SJCRH30 (cell line): ENCODE measurements at places on chromosomes 5 and 9. TPM values are rescaled to one million over a fixed set of nuclear protein-coding genes. Genes with fewer than 3 reads are reported as not detected.

DNA sequence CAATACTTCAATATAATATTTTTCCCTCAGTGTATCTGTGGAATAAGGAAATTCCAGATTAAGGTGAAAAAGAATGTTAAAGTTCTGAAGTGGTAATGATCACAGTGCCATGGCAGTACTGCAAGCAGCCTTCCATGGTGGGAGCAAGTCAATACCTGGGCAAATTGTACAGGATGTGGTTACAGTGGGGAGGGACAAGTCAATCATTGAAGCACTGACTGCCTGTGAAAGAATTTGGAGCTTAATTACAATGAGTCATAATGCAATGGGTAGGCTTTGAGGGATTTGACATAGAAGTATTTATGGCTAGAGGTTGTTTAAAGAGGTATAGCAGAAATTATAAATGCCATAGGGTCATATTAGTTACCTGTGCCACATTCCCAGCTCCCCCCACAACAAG, 786.5 kb upstream of the ACO1 start:
- no peak for DNase-seq

Gene SV2C
- total RNA-seq, result not detected in 2 replicates

DNA sequence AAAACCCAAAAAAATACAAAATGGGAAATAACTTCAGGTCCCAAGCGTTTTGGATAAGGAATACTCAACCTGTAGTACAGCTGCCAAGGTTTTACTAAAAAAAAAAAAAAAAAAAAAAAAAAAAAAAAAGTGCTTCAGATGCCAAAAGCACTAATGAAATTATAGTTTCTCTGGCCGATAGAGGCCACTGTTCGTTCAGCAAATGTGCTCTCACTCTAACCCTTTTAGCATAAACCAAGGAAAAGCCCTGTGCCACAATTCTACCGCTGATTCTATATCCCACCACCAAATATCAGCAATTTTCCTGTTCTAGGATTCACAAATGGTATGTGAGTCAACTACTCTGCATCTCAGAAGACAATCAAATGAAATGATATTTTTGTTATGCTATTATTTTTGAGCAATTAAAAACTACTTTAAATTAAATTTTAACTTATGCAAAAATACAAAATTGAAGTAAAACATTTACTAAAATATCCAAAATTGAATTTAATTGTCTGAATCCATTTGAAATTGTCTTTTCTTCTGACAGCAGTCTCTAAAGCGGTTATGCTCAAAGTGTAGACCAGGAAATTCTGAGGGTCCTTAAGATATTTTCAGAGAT, 79.8 kb downstream of the RICTOR start:
- DNase-seq, result no peak

GRCh38 chr9:88567870-88568269, 32.9 kb downstream of the NXNL2 start:
- DNase-seq, result no peak

Gene PCA3
- total RNA-seq, result 0.35 and 0.59 TPM in 2 replicates

Gene C9
- total RNA-seq, result not detected in 2 replicates

DNA sequence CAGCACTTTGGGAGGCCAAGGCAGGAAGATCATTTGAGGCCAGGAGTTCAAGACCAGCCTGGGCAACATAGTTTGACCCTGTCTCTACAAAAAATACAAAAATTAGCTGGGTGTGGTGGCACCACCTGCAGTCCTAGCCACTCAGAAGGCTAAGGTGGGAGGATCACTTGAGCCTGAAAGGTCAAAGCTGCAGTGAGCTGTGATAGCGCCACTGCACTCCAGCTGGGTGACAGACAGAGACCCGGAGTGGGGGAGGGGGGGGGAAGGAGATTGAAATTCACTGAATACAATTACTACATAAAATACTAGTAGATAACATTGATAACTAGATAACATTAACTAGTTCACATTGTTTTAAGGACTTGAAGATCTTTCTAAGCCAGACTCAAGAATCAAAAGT, 345.6 kb downstream of the BNC2 start:
- no peak for DNase-seq

DNA sequence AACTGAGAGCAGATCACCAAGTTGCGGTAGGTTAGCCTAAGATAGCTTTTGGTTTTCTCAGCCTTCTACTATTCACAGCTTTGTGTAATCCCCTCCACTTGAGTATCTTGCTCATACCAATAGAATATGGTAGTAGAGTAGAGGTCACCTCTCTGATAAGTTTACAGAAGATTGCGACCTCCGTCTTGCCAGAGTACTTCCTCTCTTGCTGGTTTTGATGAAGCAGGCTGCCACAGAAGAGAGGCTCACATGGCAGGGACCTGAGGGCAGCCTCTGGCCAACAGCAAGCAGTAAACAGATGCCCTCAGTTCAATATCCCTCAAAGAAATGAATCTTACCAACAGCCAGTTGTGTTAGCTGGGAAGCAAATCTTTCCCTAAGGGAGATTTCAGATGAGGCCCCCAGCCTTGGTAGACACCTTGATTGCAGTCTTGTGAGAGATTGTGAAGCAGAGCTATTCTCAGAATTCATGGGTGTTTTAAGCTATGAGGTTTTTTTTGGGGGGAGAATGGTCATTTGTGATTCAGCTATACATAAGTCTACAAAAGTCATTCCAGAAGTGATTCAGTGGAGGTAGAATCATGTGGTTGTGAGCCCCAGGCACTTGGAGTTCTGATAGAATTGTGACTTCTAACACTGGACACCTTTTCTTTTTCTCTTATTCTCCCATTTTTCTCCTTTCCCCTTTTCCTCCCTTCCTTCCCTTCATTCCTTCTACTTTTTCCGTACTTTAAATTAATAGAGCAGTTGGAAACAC, 22.7 kb upstream of the CDKN2B start:
- no peak for DNase-seq

- peak; percentile 30 for DNase-seq
Observed at GRCh38 chr9:128246471-128246870, 29.3 kb downstream of the GOLGA2 start.

DNA sequence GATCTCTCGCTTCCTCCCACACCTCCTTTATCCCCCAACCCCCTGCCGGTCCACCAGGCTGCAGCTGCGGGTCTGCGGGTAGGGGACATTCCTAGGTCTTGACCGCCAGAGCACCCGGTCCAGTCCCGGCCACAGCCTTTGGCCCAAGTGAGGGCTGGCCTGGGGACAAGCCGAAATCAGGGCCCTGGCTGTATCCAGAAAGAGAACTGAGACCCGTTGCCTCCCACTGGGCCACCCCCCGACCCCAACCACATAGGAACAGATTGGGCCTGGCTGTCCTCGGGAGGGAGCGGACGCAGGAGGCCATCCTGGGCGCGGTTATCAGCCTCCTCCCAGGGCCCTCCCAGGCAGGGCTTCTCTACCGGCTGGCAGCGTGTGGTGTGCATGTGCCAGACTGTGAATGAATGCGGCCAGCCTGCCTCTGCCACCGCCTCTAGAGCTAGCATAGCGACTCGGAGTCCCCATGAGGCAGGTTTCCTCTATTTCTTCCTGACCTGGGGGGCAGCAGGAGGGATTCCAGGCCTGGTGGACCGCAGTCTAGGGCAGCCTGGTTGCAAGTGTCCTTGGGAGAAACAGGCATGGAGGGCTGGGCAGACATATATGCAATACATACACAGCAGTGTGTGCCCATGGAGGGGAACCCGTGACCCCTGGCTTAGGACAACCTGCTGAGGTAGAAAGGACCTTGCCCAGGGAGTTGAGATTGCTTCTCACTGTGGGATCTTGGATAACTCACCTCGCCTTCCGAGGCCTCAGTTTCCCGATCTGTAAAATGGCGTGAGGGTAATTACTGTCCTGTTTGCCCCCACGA, 1.2 kb downstream of the N4BP3 start:
- DNase-seq, result peak; percentile 66

Gene MAP1B
- 19.0 and 19.2 TPM in 2 replicates for total RNA-seq

DNA sequence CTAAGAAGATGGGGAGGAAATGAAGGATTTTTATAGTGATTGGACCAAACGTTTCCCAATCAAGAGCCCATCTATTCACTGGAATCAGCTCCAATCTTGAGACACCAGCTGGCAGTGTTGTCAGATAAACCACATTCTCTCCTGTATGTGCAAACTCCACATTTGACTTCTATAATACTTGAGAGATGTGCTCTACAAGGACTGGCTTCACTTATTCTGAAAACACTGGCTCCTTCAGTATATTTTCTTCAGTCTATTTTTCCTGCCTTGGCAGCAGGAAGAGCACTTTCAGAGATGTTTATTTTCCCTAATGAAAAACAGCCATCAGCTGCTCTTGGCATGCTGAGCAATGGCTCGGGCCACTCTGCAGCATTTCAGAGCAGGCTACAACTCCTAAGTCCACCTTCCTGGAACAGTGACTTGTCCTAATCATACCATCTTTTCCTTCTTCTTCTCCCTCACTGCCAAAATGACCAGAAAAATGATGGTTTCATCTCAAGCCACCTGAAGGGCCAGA, 96.9 kb upstream of the FSTL4 start:
- DNase-seq, result peak; percentile 16

DNA sequence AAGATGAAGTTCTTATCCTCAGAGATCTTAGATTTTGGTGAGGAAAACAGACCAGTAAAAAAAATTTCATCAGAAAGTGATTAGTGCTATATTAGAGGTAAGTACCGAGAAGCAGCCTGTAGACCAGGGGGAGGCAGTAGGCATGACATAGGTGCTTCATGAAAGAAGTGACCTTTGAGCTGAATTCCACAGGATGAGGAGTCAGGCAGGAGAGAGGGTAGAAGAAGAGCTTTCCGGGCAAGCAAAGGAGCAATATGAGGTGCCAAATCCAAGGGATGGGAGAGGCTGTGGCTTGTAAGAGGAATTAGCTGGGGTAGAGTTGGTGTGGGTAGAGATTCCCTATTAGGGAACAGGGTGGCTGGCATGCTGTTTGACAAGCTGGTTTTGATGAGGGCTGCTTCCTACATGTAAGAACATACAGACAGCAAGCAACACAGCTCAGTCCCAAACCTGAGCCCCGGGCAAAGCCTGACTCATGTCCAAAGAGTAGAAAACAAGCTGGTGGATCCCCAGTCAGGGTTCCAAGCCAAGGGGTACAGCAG, 48.4 kb upstream of the PWWP2A start:
- no peak for DNase-seq

GRCh38 chr5:144017631-144018030, 152.8 kb downstream of the YIPF5 start:
- DNase-seq, result no peak

Gene ALDH1A1
- 1.0 and 1.6 TPM in 2 replicates for total RNA-seq

- DNase-seq, result peak; percentile 68
Observed at GRCh38 chr9:98867429-98868168, 60.1 kb downstream of the GALNT12 start.

- DNase-seq, result peak; percentile 77
Observed at GRCh38 chr9:129932303-129933151, 97.3 kb downstream of the USP20 start.

GRCh38 chr5:141869040-141869439, 9.2 kb downstream of the PCDH1 start:
- no peak for DNase-seq

DNA sequence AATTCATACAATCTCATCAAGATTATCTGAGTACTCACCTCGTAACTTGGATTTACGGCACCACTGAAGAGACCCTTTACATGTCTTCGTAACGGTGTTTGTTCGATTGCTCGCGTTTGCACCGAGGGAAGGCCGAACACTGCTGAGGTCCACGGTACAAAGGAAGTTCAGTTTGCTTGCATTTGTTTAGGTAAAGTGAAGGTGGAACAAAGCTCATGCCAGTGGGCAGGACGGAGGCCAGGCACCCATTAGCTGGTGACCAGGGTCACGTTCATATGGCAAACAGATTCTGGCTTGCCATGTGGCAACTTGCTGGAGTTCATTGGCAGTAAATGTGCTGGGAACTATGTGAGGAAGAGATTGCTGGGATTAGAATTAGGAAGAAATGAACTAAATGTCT, 164.8 kb downstream of the MACROH2A1 start:
- DNase-seq, result no peak

Gene PCDHGA5
- 4.7 and 6.9 TPM in 2 replicates for total RNA-seq

- peak; percentile 51 for DNase-seq
Observed at GRCh38 chr5:151924564-151925301, at the start of gene GLRA1. TSS of gene GLRA1 (minus strand) at chr5:151924851. CDS start at chr5:151924549, 302 bp downstream.

Gene C9orf50
- total RNA-seq, result not detected in 2 replicates

Gene FAM221B
- total RNA-seq, result not detected in 2 replicates

Gene KIF4B
- 0.02 and 0.03 TPM in 2 replicates for total RNA-seq

GRCh38 chr5:135194573-135195269, 160.7 kb upstream of the PITX1 start:
- no peak for DNase-seq

GRCh38 chr5:10364186-10364689, 10.7 kb downstream of the MARCHF6 start:
- DNase-seq, result no peak

DNA sequence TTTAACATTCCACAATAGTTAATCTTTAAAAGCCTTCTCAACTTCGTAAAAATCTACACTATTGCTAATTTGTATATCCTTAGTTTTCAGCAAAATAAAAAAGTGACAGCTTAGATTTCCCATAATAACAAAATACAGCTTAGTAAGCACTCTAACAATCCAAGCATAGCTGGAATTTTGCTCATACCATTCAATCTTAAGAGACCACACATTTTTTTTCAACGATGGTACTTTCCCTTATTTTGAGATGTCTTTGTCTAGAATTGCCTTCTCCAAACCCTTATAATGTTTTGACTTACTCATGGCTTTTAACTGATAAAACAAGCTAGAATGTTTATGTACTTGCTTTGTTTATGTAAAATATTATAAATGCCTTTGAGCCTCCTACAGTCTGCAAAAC, 65.6 kb downstream of the HOMER1 start:
- DNase-seq, result no peak
